ENCODE measurements at places on chromosomes 6 and 20.

DNA sequence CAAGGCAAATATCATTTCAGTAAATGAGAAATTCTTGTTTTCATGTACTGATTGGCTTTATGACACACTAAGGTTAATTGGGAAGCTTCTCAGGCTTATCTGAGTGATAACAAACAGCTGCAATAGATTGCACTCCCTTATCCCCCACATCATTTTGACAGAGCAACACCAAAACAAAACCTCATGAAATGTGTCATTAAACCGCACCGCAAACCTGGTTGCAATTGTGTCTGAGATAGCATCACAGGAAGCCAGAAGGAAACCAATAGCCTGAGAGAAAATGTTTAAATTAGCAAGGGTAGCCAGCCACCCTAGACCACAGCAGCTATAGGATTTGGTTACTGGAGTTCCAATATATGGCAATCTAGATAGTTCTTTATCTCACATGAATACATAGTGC is 31.6 kb upstream of the LAMA4 start:
- DNase-seq, result no peak

- no peak for DNase-seq
These were observed 5.3 kb downstream of the HLA-B start for GRCh38 chr6:31351401-31352309.

GRCh38 chr6:52499681-52500236 is 77.1 kb downstream of the TRAM2 start:
- no peak for DNase-seq

- DNase-seq, result no peak
These were observed 61.3 kb downstream of the TRERF1 start for GRCh38 chr6:42390228-42390934.

- no peak for DNase-seq
These were observed 9.5 kb upstream of the IGF2R start for GRCh38 chr6:159959165-159959975.

DNA sequence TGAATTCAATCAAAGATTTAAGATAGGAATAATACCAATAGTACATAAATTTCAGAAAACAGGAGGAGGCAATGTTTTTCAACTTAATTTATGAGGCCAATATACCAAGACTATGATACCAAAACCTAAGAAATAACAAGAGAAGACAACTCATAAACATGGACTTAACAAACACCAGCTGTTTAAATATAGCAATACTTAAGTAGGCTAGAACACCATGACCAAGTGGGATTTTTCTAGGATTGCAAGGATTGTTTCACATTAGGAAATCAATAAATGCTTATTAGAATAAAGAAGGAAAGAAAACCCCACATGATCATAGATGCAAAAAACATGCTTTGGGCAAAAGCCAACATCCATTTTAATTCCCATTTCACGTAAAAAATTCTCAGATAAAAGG is 355.1 kb downstream of the EPM2A start:
- DNase-seq, result no peak

DNA sequence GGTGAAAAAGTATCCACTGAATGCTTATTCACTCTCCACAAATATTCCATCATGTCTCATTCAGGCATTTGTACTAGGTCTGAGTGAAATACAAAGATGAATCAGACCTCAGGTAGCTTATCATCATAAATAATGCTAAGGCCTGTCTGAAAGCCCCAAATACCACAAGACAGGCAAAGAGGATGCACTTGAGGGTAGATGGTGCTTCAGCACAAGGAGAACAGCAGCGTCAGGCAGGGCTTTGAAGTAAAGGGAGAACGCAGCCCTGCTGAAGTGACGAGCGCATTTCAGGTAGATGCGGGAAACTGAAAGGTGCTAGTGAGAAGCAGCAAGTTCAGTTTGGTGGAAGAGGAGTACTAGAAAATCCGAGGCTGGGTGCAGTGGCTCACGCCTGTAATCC is 38.7 kb downstream of the MAP3K5 start:
- peak; percentile 12 for DNase-seq

DNA sequence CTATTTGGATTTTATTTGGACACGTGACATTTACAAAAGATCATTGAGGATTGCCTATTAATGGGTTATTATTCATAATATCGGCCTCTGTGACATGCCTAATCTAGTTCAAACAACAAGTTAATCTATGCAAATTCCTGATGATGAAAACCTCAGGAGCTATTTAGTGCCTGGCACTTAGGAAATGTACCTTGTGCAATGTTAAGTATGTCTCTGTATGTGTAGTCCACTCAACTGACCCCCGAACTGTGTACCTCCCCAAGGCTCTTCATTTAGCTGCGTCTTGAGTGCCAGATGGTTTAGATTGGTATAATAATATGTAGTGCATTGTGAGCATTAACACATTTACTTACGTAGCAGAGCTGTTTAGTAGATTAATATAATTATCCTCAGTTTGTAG is 6.9 kb downstream of the LAMA2 start:
- no peak for DNase-seq

GRCh38 chr6:82057846-82058554 is 189.5 kb downstream of the IBTK start:
- DNase-seq, result no peak

DNA sequence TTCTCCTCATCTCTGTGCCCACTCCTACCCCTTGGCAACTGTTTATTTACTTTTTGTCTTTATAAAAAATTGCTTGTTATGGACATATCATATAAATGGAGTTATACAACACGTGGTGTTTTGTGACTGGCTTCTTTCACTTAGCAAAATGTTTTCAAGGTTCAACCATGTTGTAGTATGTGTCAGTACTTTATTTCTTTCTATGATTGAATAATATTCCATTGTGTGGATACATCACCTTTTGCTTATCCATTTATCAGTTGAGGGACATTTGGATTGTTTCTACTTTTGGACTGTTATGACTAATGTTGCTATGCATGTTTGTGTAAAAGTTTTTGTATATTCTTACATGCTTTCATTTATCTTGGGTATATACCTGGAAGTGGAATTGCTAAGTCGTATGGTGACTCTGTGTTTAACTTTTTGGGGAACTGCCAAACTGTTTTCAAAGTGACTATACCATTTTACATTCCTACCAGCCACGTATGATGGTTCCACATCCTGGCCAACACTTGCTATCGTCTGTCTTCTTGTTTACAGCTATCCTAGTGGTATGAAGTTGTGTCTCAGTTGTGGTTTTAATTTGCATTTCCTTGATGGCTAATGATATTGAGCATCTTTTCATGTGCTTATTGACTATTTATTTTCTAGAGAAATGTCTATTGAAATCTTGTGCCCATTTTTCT is 84.4 kb downstream of the SLX4IP start:
- no peak for DNase-seq

DNA sequence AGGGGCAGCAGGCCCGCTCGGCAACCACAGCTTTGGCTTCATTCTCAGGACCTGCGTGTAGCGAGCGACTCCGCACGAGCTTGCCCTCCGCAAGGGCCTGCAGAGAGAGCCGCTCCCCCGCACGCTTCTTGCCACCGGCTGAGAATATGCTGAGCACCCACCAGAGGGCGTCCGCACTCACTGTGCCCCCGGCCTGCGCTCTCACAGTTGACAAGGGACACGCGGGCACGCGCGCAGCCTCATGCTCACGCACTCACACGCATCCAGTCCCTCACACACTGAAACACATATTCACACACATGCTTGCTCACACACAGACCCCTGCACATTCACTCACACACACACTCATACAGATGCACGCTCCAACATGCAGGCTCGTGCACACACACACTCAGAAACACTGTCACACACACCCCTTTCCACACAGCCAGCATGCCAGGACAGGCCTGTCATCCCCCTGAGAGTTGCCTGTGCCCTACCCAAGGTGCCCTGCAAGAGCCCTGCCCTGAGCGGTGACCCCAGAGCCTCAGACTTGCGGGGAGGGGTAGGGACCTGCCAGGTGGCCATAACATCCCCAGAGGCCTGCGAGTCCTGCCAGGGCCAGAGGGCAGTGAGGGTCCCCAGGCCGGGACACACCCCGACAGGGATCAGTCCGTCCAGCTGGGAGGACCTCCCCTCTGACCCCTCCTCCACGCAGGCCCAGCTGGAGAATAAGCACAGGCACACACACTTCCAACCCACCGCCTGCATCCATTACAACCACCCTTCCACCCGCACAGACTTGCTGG is 174.1 kb downstream of the BMP7 start:
- DNase-seq, result peak; percentile 3

- DNase-seq, result no peak
These were observed 47.1 kb upstream of the FOXQ1 start for GRCh38 chr6:1264619-1265445.

DNA sequence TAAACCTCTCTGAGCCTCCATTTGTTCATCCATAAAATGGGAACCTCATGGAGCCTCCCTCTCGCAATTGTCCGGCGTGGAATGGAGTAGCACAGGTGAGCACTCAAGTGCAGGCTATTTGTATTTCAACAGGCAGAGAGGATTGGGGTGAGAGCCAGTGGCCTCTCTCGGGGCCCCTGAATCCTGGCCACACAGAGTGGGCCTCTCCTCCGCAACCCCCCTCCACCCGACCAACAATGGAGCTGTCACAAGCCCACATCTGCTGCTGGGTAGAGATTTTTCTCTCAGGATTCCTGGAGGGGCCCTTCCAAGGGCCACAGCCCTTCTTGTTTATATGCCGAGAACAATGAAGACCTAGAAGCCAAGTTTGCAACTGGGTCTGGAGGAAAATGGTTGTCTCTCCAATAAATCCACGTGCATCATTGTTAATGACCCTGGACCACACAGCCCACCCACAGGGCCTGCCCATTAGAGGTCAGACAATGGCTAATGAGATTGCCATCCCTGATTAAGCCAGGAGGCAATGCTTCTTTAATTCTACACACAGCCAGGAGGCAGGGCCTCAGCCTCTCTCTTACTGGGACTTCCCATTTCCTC is 233.0 kb downstream of the ANKRD60 start:
- no peak for DNase-seq

DNA sequence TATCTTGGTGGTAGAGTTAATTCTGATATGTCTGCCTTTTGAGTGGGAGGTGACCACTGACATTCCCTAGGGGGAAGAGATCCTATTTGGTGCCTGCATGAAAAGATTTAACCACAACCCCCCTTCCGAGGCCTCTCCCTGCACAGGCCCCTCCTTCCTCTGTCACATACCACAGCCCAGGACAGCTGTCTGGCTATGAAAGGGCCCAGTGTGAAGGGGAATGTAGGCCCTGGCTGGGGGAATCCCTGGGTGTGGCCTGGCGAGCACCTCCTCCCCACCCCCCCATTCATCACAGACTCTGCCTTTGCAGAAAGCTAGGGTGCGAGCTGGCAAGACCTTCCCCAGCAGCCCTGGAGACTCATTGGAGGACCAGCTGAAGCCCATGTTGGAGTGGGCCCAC is 27.4 kb upstream of the MAPRE1 start:
- DNase-seq, result no peak

GRCh38 chr6:96723362-96723761 is 113.9 kb downstream of the GPR63 start:
- DNase-seq, result no peak

DNA sequence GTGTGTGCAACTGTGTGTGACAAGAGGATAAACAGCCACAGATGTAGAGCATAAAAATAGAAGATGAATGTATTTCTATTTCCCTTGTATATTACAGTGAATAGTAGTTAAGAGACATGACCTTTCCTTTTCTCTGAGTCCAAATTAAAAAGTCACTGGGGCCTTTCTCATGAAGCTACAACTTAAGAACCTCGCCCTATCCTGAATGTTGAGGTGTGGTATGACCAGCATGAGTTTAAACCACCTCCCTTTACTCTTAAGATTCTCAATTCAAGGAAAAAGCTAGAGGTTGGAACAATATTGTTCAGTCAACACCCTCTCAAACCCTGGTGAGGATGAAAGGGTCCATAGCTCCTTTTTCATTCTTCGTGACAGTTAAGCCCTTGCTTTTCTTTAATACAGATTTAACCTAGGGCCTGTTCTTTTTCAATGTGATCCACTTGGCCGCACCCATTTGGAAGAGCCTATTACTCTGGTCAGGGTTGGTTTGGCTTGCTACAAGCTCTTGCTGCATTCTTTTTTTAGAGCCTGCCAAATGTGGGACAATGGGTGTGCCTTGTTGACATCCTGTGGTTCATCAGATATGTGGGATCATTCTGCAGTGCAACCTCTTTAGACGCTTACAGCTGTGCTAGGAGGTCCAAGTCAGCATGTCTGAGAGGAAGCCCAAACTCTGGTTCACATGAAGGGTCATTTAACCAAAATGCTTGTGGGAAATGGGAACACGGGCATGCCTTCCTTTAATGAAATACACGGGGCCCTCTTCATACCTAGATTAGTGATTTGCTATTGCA is 290.0 kb downstream of the HAO1 start:
- no peak for DNase-seq

- no peak for DNase-seq
These were observed 207.0 kb upstream of the CITED2 start for GRCh38 chr6:139581485-139581865.

DNA sequence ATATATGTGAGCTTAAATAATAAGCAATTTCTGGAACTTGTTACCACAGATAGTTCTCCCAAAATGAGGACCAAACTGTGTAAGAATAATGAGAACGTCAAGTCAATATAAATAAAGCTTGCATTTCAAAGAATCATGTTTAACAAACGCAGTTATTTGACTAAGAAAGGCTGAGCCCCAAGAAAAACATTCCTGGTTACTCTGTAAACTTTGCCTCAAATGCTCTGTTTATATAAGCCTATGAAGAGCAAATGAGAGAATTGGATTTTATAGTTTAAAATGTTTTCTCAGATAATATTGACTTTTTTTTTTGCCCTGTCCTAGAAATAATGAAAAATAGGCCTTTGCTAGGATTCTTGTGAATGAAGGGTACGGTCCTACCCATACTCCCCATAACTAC is 81.3 kb downstream of the C6orf52 start:
- DNase-seq, result no peak

GRCh38 chr6:114739656-114740055 is 396.8 kb upstream of the HS3ST5 start:
- DNase-seq, result no peak

Measured in activated CD8-positive, alpha-beta memory T cell treated with anti-CD3 and anti-CD28 coated beads for 1 hour (primary cell).